Activated gamma-delta T cell treated with anti-CD3 and anti-CD28 coated beads, Interleukin-2, amount 50 U/mL, for 16 hours (primary cell): ENCODE measurements at places on chromosomes 6 and 20.

DNA sequence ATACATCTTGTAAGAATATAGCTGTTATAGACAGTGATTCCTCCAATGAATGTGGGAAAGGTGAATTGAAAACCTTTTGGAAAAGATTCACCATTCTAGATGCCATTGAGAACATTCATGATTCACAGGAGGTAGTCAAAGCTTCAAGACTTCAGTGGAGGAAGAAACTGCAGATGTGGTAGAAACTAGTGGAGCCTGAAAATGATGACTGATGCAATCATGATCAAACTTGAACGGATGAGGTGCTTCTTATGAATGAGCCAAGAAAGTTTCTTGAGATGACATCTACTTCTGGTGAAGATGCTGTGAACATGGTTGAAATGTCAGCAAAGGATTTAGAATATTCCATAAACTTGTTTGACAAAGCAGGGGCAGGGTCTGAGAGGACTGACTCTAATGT lies 66.7 kb upstream of the C6orf118 start:
- no peak for DNase-seq

DNA sequence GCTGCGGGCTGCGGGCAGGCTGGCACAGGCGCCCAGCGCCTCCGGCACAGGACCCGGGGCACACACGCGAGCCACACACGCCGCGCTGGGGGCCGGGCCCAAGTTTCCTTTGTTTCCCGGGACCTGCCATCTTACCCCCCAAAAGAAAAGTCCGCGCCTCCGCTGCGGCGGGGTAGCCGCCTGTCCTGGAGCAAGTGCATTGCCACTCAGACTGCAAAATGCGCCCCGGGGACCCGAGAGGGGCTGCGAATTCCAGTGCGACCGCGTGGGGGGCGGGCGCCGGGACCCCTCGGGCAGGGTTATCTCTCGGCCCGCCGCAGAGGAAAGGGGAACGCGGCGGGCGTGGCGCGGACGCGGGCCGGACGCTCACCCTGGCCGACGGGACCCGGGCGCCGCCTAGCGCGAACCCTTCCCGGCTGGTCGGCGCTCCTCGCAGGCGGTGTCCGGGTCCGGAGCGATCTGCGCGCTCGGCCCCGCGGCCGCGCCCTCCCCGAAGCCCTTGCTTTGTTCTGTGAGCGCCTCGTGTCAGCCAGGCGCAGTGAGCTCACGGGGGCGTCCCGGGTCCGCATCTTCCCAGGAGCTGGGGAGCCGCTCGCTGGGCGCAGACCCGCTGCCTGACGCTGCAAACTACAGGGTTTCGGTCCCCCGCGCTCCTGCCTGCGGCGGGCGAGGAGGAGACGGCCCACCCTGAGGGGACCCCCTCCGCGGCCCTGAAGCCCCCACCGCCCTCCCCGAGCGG lies 639 bp upstream of the CD24 start:
- no peak for DNase-seq

GRCh38 chr6:116550796-116551195 lies 2.8 kb upstream of the CALHM4 start:
- no peak for DNase-seq

GRCh38 chr20:5357946-5358345 lies 41.2 kb upstream of the PROKR2 start:
- DNase-seq = no peak

DNA sequence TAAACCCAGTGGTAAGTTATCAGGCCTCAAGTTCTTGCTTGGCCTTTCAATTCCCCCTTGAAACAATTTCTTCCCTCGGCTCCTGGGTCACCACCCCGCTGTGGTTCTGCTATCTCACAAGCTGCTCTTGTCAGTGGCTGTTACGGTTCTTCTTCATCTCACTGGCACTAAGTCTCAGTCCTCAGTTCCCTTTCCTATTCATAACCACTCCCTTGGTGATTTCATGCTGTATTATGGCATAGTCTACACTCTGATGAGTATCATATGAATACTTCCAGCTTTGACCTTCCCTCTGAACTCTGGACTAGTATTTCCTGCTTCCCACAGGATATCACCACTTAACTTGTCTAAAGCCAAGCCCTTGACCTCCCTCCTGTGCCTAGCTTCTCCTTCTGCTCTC lies 7.9 kb downstream of the TAAR1 start:
- no peak for DNase-seq

DNA sequence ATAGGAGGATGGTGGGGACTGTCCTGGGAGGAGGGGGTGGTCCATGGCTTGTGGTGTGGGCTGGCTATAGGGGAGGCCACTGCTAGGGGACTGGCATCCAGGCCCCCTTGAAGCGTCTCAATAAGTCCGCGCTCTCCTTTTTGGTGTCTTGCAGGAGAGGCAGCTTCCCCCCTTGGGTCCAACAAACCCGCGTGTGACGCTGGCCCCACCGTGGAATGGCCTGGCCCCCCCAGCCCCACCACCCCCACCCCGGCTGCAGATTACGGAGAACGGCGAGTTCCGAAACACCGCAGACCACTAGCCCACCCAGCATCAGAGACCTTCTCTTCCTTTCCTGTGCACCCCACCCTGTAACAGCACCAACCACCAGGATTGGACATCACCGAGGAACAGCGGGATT lies 2.8 kb upstream of the ZBTB9 start:
- DNase-seq = no peak

GRCh38 chr6:1625794-1626435 lies 16.2 kb downstream of the FOXC1 start:
- DNase-seq = no peak

DNA sequence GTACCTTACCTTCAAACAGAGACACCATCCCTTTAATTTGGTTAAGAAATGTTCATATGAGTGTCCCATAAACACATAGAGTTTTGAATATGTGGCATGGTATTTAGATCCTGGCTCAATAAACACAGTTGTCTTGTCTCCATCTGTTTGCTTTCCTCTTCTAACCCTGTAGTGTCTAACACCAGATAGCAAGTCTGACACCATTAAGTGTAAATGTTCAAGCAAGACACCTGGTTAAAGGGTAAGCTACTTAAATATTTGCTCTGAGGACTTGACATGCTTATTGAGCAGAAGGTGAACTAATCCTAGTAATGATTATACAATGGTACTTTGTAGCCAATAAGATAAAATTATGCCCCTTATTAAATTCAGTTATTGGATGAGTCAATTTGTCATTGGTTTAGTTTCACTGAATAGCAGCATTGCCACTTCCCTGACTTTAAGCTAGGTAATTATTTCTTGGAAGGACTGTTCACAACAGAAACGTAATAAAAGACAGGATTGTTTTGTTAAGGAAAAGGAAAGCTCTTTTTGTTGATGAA lies 26.9 kb upstream of the GOPC start:
- no peak for DNase-seq

- DNase-seq = no peak
Observed at GRCh38 chr6:71294121-71294523, 5.5 kb downstream of the OGFRL1 start.
